ENCODE measurements at places on chromosomes 16 and 17.
A peak's percentile ranks its signal among the peaks of the same experiment; 100 is the strongest.

- DNase-seq: no peak
Observed at GRCh38 chr17:38653230-38653629, 21.5 kb downstream of the EPOP start.

DNA sequence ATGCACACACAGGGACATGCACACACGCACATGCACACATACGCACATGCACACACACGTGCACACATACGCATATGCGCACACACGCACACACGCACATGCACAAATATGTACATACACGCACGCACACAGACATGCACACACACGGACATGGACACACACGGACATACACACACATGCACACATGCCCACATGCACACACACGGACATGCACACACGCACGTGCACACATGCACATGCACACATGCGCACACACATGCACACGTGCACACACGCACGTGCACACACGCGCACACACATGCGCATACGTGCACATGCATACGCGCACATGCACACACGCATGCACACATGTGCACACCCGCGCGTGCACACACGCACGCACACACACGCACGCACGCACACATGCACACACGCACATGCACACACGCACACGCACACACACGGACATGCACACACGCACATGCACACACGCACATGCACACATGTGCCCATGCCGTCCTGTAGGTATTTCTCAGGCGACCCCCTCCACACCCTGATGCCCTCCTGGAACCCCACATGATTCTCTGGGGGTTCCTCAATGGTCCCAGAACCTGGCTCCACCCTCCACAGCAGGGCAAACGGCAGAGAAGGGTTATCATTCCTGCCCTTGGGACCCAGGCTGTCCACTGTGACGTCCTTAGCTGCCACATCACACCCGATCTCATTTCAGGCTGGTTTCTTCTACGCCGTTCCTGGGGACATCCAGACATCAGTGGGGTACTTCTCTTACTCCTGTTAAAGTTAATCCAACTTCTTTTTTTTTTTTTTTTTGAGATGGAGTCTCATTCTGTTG, 9.6 kb upstream of the RBFOX3 start:
- DNase-seq: no peak

GRCh38 chr17:82489851-82490511, 29.6 kb upstream of the FOXK2 start:
- no peak for DNase-seq

- DNase-seq: no peak
Observed at GRCh38 chr16:70252355-70252988, 732 bp upstream of the EXOSC6 start.

GRCh38 chr17:44367231-44367979, 3.8 kb upstream of the FAM171A2 start:
- DNase-seq: no peak

- peak; percentile 87 for DNase-seq
Observed at GRCh38 chr17:40100669-40101366, 429 bp upstream of the NR1D1 start.

DNA sequence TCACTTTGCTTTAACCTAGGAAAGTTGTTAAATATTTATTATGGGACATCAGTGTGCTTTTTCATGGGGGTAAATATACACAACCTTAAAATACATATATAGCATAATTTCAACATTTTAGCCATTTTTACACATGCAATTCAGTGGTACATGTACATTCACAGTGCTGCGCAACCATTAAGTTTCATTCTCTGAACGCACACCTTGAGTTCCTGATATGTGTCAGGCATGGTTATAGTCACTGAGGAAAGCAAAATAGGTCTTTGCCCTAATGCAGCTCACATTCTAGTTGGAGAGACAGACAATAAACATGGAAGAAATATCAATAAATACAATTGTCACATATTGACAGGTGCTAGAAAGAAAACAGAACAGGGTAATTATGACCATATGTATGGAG, 12.8 kb upstream of the CNEP1R1 start:
- DNase-seq: no peak

DNA sequence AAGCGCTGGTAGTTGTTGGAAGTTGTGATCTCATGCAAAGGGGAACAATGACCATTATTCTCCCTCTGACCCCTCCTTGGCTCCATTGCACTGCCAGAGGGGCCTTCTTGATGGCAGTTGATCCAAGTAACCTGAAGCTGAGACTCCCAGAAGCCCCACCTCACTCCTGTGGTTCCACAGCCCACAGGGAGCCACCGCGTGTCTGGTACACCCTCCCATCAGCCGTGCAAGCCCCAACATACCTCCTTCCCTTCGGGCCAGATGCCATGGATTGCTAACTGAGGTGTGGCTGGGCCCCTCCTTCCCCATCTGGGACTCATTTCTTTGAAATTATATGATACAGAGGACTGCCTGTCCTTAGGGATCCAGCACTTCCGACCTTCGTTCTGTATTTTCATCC, 17.8 kb downstream of the SAP30BP start:
- DNase-seq: no peak

DNA sequence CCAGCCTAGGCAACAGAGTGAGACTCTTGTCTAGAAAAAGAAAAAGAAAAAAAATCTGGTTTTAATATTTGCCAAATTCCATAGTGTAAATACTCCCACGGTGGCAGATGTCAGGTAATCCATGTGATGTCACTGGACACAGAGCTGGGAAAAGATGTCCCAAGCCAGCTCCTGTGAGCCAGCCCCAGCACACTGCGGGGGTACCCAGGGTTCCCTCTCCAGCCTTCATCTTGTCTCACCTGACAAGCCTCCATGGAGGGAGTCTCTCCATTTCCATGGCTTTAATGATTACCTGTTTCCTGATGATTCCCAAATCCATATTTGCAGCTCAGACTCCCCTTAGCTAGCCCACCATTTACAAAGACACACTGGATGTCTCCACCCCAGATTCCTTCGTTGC, 4.6 kb downstream of the CD300LB start:
- DNase-seq: no peak

Measured in NCI-H1105 (cell line).